Heart right ventricle (tissue), 16 donors: ENCODE measurements at places on chromosomes 5 and 9.

DNA sequence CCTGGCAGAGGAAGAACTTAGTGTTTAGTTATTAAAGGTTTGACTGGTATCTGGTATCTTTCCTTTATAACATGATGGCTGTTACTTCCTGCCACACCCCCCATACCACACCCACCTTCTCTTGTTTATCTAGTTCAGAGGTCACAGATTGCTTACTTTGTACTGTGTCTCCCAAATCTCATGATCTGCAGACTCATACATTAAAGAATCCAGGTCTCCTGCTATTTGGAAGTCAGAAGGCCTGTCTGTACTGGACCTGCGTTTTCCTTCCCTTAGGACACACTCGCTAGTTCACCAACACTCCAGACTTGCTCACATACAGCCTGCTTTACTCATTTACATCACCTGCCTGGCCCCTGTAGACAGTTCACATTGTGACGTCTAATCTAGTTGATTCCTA, 39.3 kb downstream of the NUDT12 start:
- no peak for DNase-seq

DNA sequence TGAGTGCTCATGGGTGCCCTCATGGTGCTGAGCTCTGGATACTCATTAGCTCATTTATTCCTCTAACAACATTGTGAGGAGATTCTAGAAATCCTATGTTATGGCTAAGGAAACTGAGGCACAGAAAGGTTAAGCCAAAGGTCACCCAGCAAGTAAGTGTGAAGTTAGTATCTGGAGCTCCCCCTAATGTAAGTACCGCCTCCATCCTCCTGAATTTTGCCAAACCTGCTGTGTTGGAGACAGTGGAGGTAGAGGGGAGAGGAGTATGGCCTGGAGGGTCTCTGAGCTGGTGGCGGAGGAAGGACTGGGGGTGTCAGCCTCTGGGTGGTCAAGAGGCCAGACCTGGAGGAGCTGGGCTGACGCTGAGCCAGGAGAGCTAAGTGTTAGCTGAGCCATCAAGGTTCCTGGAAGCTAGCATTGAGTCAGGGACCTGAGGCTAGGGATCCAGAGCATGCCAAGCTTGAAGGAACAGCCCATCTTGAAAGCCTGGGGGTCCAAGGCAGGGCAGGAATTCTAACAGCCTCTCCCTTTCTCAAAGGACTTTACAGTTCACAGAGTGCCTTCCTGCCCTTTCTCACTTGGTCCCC, 114.8 kb downstream of the RGS3 start:
- DNase-seq = no peak

DNA sequence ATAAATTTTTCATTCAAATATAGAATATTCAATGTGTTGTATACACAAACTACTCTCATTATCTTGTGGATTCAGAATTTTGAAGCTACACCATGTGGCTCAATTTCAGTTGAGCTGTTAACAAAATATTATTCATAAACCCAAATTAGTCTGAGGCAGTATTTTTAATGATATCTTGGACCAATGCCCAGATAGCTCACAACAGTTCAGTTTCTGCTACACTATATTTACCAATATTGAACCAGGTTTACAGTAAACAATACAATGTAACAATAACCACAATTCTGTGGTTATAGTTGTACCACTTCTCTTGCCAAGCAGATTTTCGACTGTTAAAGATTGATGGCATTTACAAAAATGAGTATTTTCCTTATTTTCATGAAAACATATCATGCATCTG, 99.9 kb downstream of the SSBP2 start:
- DNase-seq = no peak

- DNase-seq = no peak
Observed at GRCh38 chr9:71709384-71709783, 58.9 kb downstream of the CEMIP2 start.

DNA sequence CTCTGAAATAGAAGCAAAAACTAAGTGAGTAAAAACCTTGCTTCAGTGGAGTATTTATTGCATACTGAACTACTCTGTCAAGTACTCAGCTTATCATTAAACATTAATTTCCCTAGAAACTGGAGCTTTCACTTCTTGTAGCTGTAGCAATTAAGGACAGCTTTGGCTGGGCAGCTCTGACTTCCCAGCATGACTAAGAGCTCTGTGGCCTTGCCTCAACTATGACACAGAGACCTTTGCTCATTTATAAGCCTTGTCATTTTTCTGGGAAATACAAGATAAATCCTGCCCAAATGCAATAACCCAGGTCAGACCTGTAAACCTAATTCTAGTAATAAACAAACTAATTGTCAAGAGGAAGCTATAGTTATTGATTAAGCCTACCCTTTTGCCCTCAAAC, 65.4 kb upstream of the STK32A start:
- DNase-seq = no peak

DNA sequence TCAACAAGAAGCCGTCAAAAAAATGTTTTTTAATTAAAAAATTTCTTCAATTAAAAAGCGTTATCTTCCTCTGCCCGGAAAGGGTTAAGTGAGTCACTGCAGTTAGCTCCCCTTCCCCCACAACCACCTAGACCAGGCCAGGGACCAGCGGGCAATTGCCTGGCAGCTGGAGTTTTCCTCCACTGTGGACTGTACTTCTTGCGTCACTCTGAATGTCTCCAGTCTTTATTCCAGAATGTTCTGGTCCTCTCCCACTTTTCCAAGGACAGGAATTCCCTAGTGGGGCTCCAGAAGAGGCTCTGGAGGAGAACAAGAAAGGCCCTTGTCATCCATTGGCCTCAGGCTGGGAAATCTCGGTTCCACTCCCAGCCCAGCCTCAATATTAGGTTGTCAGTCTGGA, 114.0 kb downstream of the C9orf50 start:
- no peak for DNase-seq

DNA sequence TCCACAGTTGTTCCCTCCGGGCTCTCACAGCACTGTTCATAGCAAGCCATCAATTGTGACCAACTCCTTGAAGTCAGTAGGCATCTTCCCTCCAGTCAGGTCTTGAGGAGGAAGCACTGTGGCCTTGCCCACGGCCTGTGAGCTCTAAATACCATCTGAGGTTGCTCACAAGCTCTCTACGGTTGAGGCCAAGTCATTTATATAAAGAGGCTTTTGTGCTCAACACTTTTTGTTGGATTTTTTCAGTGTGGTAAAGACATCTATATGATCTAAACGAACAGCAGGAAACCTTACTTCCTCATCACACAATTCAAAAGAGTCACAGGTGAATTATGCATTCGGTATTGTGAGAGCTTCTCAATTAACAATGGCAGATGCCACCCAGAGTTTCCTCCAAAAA, 97.3 kb downstream of the ZNF462 start:
- DNase-seq = no peak

- DNase-seq = peak; percentile 68
Observed at GRCh38 chr5:149419859-149420544, 40.9 kb upstream of the IL17B start.

- DNase-seq = no peak
Observed at GRCh38 chr9:34994900-34995669, 5.5 kb downstream of the DNAJB5 start.

- no peak for DNase-seq
Observed at GRCh38 chr9:135135929-135136315, 48.5 kb downstream of the OLFM1 start.

- DNase-seq = no peak
Observed at GRCh38 chr5:104347119-104347708, 784.6 kb upstream of the NUDT12 start.

GRCh38 chr9:8926461-8926860, 1126.9 kb upstream of the DMAC1 start:
- no peak for DNase-seq

GRCh38 chr9:79430619-79431018, 141.1 kb upstream of the TLE4 start:
- DNase-seq = no peak

DNA sequence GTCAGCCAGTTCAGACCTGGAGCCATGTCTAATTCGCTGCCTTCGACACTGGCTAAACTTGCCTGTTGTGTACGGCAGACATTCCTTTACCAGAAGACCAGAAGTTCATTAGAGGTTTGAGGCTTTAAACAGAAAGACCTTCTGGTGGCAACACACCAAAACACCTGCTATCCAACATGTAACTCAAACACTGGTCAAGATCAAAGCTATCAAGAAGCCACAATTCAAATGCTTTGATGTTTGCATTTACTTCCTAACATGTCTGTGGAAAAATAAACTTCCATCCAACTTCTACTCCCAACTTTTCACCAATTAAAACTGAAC, 91.0 kb upstream of the RETREG1 start:
- no peak for DNase-seq

GRCh38 chr5:6423327-6424109, 25.1 kb upstream of the UBE2QL1 start:
- DNase-seq = no peak

DNA sequence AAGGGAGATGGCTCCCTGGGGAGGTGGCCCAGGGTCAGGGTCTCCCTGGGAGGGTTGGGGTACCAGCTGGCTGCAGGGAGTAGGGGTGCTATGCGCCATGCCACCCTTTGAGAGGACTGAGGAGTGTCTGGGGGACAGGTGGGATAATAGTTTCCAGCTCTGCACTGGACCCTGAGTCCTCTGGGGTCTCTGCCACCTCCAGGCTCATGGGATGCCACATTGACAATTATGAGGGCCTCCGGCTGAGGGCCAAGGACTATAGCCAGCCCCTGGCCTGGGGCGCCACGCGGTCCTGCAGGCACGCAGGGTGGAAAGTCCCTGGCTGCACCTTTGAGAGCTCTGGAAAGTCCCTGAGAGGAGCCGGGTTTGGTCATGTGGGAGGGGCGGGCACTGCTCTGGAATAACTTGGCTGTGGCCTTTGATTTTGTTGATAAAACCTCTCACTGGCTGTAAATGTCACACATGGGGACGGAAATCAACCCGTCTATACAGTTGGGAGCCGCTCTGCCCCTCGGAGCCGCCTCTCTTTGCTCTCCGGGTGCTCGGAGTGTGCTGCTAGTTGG, 16.0 kb downstream of the TRAF2 start:
- DNase-seq = peak; percentile 70

- no peak for DNase-seq
Observed at GRCh38 chr9:33719581-33720374, 75.6 kb upstream of the PRSS3 start.

DNA sequence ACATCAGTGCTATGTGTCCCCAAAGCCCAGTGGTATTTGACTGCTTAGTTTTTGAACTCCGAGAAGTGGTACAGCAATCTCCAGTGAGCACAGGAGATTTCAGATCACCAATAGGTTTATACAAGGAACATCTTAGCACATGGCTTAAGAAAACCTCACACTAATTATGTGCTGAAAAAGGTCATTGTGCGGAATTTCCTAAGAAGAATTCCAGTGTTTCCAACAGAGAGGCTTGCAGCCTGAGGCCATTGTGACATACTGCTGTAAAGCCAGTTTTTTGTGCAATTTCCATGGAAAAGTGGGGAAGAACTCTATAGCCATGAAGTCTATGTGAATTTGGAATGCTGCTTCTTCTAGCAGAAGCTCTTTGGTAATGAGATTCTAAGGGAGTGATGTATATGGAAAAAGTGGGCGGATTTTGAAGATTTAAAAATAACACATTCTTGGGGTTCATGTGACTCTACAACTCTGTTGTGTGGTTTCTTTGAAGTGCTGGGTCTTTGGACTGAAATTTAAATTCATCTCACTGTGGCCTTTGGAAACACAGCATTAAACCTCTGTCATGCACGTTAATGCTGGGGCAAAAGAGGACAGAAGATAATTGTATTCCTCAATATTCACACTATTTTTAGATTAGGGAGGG, 110.5 kb upstream of the CD180 start:
- DNase-seq = no peak

GRCh38 chr9:86800681-86801080, 146.6 kb downstream of the GAS1 start:
- DNase-seq = no peak

DNA sequence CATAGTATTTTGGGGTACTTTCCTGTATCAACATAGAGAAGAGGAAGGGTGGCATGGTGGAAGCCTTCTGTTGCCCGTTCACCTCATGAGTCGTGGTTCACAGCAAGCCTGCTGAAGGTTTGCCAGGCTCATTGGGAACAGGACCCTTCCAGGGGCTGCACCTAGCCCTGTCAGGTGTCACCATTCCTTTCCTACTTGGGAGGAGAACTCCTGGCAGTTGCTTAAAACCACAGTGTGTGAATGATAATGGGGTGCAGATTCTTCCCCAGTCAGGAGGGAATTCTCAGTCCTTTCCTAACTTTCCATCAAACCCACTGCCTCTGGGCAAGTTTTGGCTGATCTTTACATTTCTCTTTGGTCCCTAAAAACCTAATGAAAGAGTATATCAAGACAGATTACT, 99.4 kb upstream of the CTNND2 start:
- no peak for DNase-seq

GRCh38 chr9:81720450-81721086, 31.2 kb upstream of the TLE1 start:
- no peak for DNase-seq

DNA sequence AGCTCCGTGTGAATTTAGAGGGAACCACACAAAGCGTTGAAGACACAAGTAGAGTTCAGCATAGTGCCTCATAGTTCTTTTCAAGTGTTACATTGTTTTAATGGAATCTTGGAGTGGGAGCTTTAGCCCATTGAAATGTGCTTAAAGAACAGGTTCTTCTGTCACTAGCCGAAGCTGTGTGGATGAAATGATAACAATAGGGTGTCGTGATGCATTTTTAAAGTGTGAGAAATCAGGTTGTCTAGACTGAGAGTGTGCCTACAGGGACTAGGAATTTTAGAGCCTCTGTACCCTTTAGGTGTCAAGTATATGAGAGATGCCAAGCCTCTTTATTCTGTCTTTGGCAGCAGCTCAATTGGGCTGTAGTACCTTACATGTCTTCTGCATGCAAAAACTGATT, 83.0 kb downstream of the NDUFS4 start:
- DNase-seq = no peak

GRCh38 chr9:89425921-89426383, 72.0 kb downstream of the SEMA4D start:
- DNase-seq = no peak

GRCh38 chr9:117546894-117547678, 132.2 kb upstream of the ASTN2 start:
- peak; percentile 28 for DNase-seq

GRCh38 chr5:138975098-138975847, 100.1 kb upstream of the LRRTM2 start:
- DNase-seq = peak; percentile 26

- DNase-seq = no peak
Observed at GRCh38 chr5:160260881-160261815, 31.8 kb downstream of the FABP6 start.

DNA sequence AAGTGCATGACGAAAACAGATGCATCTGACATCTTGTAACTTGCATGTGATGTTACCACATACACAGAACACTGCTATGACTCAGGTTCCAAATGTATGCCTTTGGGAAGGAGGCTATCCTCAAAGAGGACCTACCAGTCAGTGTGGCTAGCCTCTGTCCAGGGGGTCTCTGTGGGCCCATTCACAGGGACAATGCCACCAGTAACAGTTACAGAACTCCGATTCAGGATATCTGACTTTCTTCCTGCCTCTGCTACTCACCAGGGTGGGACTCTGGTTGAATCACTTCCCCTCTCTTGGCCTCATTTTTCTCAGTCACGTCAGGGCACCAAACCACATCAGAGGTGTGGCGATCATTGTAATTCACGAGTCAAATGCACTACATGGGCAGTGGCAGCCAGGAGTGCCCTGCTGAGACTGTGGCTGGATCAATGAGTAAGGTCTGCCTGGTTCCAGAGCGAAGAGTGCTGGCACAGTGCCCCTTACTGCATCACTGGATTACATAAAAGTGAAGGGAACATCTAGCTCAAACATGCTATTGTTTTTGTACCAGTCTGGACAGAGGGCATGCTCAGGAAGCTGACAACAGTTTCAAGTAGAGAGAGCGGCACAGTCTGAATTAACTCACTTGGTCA, 13.2 kb downstream of the ATOX1 start:
- DNase-seq = peak; percentile 42
